Body of pancreas (tissue), 4 donors: ENCODE measurements at places on chromosomes 5 and 9.

GRCh38 chr5:14223372-14223771 is 80.2 kb downstream of the TRIO start:
- DNase-seq = no peak

DNA sequence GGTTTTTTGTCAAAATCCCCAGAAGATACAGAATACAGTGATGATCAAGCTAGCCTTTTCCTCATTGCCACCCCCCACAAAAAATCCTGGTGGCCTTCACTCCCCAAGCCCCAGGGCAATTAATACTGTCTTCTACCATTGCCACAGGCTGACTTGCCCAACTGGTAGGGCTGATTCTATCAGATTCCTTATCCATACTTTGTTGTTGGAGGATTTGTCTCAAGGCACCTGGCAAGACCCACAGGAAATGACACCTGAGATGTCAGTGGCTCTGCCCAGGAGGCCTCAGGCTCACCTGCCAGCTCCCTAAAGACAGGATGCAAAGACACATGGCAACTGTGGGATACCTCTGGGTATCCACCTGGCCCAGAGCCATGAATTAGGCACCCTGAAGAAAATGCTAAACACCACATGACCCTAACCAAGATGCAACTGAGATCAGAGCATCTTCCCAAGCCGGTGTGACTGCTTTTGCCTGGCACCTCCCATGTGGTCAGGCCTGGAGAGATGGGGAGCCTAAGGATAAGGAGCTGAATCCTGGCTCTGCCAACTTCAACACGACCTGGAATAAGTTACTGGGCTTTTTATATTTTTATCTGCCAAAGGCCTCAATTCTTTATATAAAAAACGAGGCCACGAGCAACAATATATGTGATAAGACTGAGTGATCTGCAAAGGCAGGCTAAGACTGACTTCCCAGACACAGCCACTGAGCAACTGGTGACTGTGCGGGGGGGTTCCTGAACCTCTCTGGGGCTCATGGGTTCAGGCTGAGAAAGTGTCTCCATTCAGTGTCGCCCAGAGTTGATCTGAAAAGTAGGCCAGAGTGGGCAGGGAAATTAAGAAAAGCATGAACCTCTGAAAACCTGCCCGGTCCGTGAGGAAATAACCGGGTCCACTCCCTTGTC is 944 bp downstream of the ATOX1 start:
- no peak for DNase-seq

- DNase-seq = no peak
Observed at GRCh38 chr9:99760421-99760820, 61.3 kb upstream of the NR4A3 start.

DNA sequence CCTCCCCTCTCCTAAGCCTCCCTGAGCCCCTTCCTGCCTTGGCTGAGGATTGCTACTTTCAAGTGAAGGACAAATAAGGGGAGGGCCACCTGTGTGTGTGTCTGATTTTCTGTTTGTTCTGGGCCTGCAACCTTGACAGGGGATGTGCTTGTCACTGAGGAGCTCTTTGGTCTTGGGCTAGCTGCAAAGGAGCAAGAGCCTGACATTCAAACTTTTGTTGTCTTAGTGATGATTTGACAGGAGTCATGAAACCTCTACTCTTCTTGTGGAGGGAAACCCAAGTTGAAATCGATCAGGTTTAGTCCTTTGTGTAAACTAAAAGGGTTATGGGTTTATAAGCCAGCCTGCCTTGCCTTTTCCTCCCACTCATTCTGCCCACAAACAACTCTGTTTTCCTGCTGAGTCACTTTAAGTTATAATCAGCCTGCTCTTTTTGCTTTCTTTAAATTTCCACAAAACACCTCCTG is 16.9 kb downstream of the CLTA start:
- no peak for DNase-seq

- DNase-seq = no peak
Observed at GRCh38 chr5:180367991-180368390, 14.9 kb upstream of the GFPT2 start.

DNA sequence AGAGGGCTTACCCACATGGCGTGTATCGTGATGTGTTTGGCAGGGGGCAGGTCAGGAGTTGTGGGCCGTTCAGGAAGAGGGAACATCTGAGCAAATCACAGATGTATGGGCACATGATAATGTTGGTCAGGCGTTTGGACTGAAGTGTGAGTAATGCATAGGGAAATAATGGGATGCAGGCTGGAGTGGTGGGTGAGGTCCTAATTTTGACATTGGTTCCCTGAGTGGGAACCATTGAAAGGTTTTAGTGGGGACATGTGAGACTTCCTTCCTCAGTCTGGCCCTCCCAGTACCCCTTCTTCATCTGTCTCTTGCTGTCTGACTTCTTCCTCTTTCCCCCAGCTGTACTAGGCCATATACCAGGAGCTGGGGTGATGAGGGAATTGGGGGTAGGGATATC is 7.6 kb downstream of the OTULIN start:
- no peak for DNase-seq

GRCh38 chr5:146877783-146878475 is 628 bp downstream of the PPP2R2B start:
- peak; percentile 18 for DNase-seq

- DNase-seq = peak; percentile 25
Observed at GRCh38 chr5:169160405-169160901, 140.5 kb downstream of the SLIT3 start.

GRCh38 chr5:19920761-19921160 is 67.2 kb downstream of the CDH18 start:
- no peak for DNase-seq

GRCh38 chr9:119071636-119072035 is 297.6 kb downstream of the BRINP1 start:
- DNase-seq = no peak

- no peak for DNase-seq
Observed at GRCh38 chr9:131661568-131662288, 78.1 kb downstream of the RAPGEF1 start.

DNA sequence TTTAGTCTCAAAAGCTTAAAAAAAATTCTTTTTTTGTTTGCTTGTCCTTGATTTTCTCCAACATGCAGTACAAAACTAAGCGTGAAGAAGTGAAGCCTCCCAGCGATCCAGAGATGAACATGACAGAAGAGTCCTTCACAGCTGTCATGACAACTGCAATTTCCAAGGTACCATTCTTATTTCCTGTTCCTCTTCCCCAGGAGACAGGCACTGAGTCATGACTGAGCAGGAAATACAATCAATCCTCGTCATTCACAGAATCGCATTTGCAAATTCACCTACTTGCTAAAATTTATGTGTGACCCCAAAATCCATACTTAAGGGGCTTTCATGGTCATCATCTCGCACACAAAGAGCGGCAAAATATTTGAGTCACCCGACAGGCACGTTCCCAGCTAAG is 77.3 kb downstream of the SLC1A1 start:
- DNase-seq = no peak

DNA sequence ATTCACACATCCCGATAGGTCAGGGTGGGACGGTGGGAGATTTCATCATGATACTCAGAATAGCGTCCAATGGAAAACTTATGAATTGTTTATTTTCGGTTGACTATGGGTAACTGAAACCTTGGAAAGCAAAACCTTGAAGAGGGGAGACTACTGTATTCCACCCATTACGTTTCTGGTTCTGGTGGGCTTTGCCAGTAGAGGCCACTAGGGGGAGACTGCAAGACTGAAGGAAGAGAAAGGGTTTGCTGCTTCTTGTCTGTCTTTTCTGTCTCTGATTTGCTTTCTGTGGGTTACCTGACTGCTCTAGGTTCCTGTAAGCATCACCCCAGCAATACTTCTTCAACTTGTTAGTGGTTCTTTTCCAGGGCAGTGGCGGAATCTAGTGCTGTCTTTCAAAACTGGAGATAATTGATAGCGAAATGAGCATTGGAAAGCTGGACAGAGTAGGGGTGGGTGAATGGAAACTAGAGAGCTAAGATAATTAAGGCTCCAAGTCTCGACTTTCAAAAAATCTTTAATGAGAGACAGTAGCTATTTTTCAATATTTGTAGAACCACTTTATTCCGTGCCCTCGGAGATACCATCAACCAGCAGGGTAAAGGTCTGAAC is 27.0 kb downstream of the GRIN3A start:
- peak; percentile 23 for DNase-seq

DNA sequence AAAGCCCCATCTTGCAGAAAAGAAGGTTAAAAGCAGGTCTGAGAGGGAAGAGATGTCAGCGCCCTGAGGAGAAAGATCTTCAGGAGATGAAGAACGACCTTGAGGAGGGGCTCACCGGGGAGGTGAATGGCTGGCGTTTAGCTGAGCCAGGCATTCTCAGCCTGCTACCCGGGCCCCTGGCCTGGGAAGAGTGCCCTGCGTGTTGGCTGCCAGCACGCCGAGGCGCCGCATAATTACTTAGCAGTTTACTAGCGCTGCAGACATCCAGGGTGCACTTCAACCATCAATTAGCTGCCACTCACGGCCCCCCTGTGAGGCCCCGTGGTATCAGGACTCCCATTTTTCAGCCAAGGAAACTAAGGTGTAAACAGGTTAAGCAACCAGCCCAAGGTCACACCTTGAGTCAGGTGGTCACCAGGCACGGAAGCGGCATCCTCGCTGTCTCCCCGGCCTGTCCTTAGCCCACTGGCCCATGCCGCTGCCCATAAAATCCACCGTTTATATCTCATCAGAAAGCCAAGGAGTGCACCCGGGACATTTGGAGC is 551.9 kb downstream of the BNC2 start:
- DNase-seq = no peak

GRCh38 chr5:107271682-107272350 is 398.9 kb downstream of the EFNA5 start:
- DNase-seq = no peak

DNA sequence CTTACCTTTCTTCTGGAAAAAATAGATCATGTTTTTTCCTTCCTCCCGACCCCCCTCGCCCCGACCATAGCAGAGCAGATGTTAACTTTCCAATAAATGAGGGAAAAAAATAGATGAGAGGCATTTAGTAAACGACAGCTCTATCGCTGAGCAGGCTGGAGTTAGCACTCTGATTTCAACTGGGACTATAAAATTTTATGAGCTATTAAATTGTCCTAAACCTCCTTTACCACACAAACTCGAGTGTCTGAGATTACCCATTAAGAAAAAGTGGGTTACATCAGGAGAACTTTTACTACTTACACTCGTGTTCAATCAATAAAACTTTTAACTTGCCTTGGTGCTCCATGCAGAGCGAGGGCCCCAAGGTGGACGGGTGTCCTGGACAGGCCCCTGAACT is 59.8 kb upstream of the RNU6ATAC start:
- no peak for DNase-seq

GRCh38 chr5:113056988-113057387 is 80.4 kb downstream of the DCP2 start:
- no peak for DNase-seq

DNA sequence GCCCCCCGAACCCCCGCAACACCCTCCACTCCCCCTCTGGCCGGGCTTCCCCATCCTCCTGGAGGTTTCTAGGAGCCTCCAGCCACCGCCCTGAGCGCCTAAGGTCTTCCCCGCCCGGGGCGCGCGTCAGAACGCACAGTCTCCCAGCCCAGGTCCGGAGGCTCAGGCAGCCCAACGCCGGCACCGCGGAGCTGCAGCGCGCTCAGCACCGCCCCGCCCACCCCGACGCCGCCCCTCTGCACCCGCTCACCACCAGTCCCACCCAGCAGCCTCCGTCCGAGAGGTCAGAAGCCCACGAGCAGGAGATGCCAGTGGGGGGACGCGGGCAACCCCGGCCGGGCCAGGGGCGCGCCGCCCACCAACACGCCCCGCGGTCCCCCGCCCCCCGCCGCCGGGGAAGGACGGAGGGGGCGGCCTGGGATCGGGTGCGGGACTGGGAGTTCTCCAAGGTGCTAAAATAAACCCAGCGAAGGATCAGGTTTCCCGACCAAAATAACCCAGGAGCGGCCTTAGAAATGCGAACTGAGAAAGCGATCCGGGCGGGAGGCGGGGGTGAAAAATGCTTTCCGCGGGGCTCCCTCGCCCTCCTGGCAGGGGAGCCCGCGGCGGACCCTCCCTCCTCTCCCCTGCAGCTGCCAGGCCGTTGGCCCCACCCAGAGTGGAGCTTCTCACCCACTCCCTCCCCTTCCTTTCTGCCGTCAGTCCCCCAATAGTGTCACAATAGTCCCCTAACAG is 6.5 kb upstream of the FAM78A start:
- no peak for DNase-seq

DNA sequence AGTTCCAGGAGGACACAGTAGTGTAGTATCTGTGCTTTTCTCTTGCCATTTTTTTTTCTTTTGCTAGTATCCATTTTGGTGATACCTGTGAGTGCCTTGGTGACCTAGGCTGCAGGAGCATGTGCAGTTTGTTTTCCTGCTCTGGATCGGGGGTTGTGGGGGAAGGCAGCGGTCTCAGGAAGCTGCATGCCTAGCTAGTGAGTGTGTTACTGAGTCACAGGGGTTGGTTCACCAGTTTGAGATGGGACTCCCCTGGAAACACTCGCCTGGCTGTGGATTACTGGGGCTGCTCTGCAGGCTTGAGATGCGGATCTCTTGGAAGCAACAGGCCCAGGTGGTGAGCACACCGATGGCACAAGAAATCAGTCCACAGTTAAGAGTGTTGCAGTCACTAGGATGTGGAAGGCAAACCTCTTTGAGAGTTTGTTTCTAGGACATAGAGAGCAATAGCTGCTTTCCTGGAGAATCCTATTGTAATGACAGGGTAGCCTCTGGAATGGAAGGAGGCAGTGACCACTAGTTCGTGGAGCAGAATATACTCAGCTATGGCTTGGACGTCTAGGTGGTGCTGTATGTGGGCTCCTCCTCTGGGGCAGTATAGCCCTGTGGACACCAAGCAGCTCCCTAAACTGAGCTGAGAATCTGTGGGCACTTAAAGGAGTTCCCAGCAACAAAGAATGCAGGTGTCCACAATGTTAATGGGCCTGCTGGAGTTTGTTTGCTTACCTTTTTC is 20.0 kb upstream of the SPATA31E1 start:
- no peak for DNase-seq

- DNase-seq = no peak
Observed at GRCh38 chr5:43335681-43336080, 22.5 kb upstream of the HMGCS1 start.

GRCh38 chr5:54721116-54721515 is 203.6 kb downstream of the SNX18 start:
- DNase-seq = no peak

- DNase-seq = no peak
Observed at GRCh38 chr5:17336054-17336453, 118.6 kb downstream of the BASP1 start.

- no peak for DNase-seq
Observed at GRCh38 chr5:153883854-153884611, 154.7 kb downstream of the FAM114A2 start.

- no peak for DNase-seq
Observed at GRCh38 chr9:7983490-7983889, 183.9 kb upstream of the DMAC1 start.

DNA sequence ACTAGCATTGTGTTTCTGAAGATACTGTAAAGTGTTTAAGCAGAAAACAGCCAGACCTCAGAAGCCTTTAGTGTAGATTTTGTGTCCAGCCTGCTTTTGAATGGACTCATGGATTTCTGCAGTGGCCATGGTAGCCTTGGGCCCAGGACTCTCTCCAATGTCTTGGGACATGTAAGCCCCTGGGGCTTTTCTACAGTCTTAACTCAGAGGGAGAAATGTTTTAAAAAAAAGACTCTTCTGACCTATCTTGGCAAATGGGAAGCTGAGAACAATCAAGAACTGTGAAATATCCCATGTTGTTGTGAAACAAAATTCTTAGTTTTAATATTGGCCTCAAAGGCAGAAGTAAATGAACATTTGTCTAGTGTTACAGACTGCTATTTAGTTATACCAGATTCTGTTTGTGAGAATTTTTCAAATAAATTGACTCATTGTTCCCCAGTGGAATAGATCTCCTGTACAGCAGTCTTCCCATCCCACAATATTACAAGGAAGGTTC is 112.5 kb upstream of the DMAC1 start:
- DNase-seq = no peak
